ENCODE measurements at places on chromosomes 16 and 17.
A peak's percentile ranks its signal among the peaks of the same experiment; 100 is the strongest.

- DNase-seq: no peak
These were observed 34.1 kb upstream of the CPPED1 start for GRCh38 chr16:12837756-12838155.

DNA sequence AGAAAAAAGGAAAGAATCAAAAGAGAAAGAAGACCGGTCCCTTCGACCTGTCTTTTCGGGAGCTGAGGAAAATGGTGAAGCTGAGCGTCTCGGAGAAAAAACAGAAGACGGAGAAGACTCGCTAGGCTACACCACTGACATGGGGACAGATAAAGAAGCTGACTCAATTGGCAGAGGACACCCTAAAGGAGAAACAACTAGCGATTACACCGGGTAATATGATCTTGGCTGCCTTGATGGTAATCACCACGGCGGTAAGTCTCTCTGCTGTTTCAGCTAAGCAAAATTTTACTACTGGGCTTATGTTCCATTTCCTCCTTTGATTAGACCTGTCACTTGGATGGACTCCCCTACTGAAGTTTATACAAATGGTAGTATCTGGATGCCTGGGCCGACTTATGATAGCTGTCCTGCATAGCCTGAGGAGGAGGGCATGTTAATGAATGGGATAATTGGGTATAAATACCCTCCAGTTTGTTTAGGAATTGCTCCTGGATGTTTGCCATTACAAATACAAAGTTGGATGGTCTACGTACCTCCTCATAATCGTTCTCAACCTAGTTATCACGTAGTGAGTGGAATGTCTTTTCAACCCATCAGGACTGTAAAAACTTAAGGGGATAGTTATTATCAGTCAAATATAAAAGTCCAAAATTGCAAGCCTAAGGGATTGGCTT lies 24.1 kb downstream of the ALOX15B start:
- no peak for DNase-seq

DNA sequence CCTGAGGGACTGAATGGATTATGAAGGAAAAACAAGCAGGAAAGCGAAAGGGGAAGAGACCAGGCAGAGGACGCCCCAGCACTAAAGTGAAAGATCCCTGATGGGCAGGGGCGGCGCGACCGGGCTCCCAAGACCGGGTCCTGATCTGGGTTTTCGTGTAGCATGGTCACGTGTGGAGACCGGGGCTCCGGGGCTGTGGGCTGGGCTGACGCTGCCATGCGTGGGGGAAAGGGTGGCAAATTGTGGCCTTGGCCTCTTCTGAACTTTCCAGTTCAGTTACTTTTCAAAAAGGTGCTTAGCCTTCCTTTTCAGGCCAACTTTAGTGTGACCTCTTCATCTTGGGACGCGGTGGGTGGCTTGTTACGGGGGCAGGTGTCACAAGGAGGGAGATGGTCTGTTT lies 57.5 kb downstream of the METRNL start:
- no peak for DNase-seq

- peak; percentile 1 for DNase-seq
These were observed 1.1 kb downstream of the CCL13 start for GRCh38 chr17:34357398-34357797.

- peak; percentile 76 for DNase-seq
These were observed 49.6 kb downstream of the PITPNM3 start for GRCh38 chr17:6506679-6507231.

- DNase-seq: no peak
These were observed 9.7 kb downstream of the CASKIN2 start for GRCh38 chr17:75505640-75506039.

DNA sequence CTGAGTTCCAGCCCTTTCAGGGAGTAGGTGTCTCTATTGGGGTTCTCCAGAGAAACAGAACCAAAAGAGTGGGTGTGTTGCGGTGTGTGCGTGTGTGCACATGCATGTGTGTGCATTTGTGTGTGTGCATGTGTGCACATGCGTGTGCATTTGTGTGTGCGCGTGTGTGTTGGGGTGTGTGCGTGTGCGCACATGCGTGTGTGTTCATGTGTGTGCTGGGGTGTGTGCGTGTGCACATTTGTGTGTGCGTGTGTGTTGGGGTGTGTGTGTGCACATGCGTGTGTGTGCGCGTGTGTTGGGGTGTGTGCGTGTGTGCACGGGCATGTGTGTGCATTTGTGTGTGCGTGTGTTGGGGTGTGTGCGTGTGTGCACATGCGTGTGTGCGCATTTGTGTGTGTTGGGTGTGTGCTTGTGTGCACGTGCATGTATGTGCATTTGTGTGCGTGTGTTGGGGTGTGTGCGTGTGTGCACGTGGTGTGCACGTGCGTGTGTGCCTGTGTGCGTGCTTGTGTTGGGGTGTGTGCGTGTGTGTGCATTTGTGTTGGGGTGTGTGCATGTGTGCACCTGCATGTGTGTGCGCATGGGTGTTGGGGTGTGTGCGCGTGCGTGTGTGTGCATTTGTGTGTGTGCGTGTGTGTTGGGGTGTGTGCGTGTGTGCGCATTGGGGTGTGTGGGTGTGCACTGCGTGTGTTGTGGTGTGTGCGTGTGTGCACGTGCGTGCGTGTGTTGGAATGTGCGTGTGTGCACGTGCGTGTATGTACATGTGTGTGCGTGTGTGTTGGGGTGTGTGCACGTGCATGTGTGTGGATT lies 38.4 kb upstream of the JPH3 start:
- DNase-seq: no peak

GRCh38 chr16:57949595-57950238 lies 21.2 kb downstream of the CNGB1 start:
- no peak for DNase-seq

GRCh38 chr16:15785386-15786059 lies 71.3 kb downstream of the MYH11 start:
- DNase-seq: no peak

- no peak for DNase-seq
These were observed 4.8 kb downstream of the B9D1 start for GRCh38 chr17:19357761-19358160.

- DNase-seq: no peak
These were observed 211.5 kb upstream of the AXIN2 start for GRCh38 chr17:65772989-65773388.

DNA sequence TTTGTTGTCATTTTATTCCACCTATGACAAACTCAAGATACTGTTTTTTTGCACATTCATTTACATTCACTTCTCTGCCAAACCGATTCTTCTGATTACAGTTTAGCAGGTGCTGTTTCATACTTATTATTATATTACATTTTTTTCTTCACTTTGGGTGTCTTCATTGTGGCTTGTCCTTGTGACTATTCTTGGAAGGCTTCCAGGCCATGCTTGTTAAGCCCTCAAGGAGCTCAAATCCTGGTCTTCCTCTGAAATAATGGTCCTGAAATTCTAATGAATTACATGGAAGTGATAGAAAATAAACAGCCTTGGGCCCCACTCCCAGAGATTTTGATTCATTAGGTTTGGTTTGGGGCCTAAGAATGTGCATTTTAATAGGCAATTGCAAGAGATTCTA lies 1.4 kb downstream of the KRTAP2-4 start:
- DNase-seq: no peak

GRCh38 chr17:27518048-27518447 lies 61.8 kb downstream of the KSR1 start:
- DNase-seq: no peak

GRCh38 chr16:84720177-84720579 lies 20.4 kb downstream of the USP10 start:
- DNase-seq: peak; percentile 52

DNA sequence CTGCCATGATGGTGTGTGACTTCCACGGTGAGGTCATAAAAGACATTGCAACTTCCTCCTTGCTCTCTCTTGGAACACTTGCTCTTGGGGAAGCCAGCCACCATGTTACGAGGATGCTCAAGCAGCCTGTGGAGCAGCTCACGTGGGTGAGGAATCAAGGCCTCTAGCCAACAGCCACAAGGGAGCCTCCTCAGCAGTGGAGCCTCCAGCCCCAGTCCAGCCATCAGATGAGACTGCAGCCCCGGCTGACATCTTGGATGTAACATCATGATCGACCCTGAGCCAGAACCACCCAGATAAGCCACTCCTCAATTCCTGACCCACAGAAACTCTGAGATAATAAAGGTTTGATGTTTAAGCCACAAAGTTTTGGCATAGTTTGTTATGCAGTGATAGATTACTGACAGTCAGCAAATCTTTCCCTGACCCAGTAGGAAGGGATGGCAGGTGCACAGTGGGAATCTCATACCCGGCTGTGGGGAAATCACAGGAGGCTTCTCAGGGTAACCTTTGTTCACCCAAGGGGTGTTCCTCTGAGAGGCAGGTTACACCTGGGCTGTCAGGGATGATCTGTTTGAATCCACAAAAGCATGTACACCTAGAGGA lies 23.3 kb upstream of the GINS2 start:
- DNase-seq: no peak

- no peak for DNase-seq
These were observed 23.2 kb downstream of the NLK start for GRCh38 chr17:28065706-28066105.

GRCh38 chr16:66524601-66525164 lies 25.2 kb downstream of the TK2 start:
- DNase-seq: no peak

GRCh38 chr16:88938777-88939244 lies 38.2 kb downstream of the CBFA2T3 start:
- DNase-seq: no peak

- no peak for DNase-seq
These were observed 9.3 kb downstream of the NOD2 start for GRCh38 chr16:50702725-50703124.

GRCh38 chr17:1509290-1509881 lies 7.0 kb downstream of the INPP5K start:
- DNase-seq: no peak

GRCh38 chr16:88013091-88013609 lies 61.9 kb downstream of the BANP start:
- no peak for DNase-seq

DNA sequence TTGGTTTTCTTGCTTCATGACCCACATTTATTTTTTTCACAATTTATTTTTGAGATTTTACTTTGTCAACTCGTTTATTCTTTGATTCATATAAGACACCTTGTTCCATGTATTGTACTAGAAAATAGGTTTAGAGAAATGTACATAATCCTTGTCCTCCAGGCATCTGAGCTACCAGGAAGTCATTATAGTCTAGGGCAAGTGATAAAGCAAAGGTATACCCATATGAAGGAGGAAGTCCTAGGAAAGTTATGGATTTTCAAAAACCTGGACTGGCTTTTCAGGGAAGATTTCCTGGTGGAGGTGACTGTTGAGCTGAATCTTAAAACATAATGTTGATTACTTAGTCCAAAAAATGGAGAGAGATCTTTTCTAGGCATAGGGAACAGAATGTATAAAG lies 98.8 kb upstream of the SHISA6 start:
- no peak for DNase-seq

DNA sequence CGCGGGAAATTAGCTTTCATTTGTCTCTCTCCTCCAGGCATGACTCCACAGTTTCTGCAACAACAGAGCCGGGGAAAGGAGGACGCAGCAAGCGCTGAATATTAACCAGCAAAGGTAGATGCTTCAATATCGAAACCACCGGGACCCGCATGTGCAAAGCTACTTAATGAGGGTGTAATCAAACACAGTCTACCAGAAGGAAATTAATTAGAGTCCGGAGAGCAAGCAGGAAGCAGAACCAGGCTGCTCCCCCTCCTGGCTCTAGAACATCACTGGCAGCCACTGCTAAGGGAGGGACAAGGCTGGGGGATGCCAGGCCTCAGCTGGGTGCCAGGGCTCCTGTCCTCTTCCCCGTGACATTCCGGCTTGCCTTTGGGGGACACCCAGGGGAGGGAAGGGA lies 21.7 kb downstream of the LRRC75A start:
- peak; percentile 41 for DNase-seq

DNA sequence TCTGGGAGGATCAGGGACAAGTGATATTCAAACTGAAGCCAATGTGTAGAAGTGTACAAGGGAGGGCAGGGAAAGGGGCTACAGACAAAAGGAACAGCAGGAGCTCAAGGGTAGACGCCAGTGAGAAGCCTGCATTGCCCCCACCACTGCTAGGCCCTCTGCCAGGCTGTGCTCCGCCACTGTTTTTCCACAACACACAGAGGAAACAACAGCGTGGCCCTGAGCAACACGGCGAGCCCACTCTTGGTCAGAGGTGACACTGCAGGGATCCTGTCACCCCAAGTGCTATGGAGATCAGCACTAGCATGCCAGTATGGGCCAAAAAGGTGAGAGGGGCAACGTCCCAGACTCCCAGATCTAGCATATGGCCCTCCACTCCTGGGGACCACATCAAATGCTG lies 23.4 kb downstream of the MYO18A start:
- DNase-seq: no peak

- DNase-seq: peak; percentile 74
These were observed 14.5 kb downstream of the CCL11 start for GRCh38 chr17:34299956-34300577.

DNA sequence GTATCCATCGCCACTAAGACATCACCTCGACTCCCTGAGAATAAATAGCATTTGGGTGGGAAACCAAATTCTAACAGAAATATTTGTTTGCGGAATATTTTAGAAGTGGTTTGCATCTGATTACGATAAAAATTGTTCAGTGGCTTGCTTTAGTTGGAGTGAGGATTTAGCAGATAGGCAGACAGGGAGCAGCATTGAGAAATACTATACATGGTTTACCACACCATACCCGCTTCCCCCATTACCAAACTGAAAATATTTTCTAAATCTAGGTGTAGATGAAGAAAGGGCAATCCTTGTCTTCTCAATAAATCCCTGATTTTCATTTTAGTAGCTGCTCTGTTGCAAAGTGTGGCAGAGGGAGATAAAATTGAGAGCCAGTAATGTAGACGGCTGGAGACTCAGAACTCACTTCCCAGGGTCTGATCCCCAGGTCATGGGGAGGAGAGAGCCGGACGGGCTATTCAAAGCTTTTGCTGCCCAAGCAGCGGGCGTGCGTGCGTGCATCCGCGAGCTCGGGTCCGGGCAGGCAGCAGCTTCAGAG lies 808 bp upstream of the BAHCC1 start:
- no peak for DNase-seq

GRCh38 chr16:9256196-9256595 lies 164.8 kb downstream of the HAPSTR1 start:
- no peak for DNase-seq

DNA sequence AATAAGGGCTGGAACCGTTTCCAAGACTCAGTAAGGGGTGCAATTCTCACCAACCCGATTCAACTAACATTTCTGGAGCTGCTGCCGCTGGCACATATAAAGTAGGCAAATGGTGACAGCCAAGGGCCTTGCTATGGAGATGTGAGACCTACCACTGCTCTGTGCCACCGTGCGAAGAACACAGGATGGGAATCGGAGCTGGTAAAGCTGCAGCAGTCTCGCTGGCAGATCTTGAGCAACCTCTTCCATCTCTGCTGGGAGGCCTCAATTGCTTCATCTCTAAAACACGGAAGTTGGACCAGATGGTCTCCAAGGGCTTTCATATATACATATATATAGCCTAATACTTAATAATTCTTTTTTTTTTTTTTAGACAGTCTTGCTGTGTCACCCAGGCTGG lies 128.9 kb upstream of the RCVRN start:
- no peak for DNase-seq

GRCh38 chr16:48352648-48353390 lies 32.4 kb downstream of the SIAH1 start:
- no peak for DNase-seq
